ENCODE measurements at places on chromosomes 6 and 20. TPM values are rescaled to one million over a fixed set of nuclear protein-coding genes. Genes with fewer than 3 reads are reported as not detected.
A peak's percentile ranks its signal among the peaks of the same experiment; 100 is the strongest.

The OTOR gene
- total RNA-seq, result not detected

- DNase-seq, result no peak
- H3K27ac ChIP-seq, result no peak overlapping the region
- no peaks in the 10 kb centered on the region for H3K36me3 ChIP-seq
- H3K27me3 ChIP-seq, result no peaks in the 10 kb centered on the region
- no peak overlapping the region for H3K4me3 ChIP-seq
Observed at GRCh38 chr6:2752477-2753109, 1.9 kb upstream of the MYLK4 start.

DNA sequence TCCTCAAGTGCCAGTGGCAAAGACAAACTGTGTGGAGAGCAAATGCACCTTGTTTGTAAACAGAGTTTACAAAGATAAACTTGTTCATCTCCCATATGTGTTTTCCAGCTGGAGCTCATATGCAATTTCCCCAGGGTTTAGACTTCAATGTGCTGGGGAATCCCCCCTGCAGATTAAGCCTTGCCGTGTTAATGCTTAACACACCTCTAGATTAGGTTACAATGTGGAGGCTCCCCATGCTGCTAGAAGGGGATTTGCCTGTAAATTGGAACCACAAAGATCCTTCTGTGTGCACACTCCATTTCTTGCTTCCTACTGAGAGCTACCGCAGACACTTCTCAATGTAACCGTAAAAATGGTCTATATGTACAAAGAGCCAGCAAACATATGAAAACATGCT lies 263.1 kb downstream of the TBX18 start:
- no peak for DNase-seq
- H3K4me1 ChIP-seq, result no peaks in the 10 kb centered on the region
- H3K36me3 ChIP-seq, result no peaks in the 10 kb centered on the region
- no peak overlapping the region for H3K27ac ChIP-seq

DNA sequence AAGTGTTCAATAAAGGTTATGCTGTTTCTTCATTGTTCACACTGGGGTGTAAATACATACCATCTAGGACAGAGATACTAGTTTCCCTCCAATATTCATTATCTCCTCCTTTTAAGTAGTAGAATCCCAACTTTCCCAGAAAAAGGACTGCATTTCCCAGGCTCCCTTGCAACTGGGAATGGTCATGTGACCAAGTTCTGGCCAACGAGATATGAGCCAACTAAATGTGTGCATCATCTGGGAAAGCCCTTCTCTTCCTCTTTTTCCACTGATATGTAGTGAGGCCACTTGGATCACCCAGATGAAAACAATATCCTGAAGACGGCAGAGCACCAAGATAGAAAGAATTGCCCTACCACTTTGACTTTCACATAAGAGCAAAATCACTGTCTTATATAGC lies 97.9 kb upstream of the PTPRT start:
- no peaks in the 10 kb centered on the region for H3K36me3 ChIP-seq
- H3K27ac ChIP-seq, result no peak overlapping the region
- no peak for DNase-seq

- H3K4me3 ChIP-seq, result peak overlapping the region; percentile 74
- peak overlapping the region; percentile 10 for H3K27ac ChIP-seq
- peaks cover 2% of the 10 kb centered on the region for H3K4me1 ChIP-seq
Observed at GRCh38 chr6:56955171-56956155, 556 bp downstream of the BEND6 start.

DNA sequence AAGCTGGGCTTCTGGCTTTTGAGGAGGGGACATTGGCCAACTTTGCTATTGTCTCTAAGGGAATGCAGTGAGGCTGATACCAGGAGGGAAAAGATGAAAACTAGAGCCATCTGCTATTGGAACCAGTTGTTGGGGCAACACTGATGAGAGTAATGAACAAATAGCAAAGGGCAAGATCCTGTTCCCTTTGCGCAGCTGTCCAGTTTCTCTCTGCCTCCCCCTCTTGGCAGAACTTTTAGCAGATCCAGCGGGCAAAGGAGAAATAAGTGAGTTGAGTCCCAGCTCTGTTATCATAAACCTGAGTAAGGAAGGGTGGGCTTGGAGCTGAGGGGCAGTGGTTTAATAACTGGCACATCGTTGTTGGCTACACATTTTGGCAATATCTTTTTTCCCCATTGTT lies 126.8 kb downstream of the AKAP7 start:
- H3K27me3 ChIP-seq, result no peaks in the 10 kb centered on the region
- DNase-seq, result no peak
- no peak overlapping the region for H3K27ac ChIP-seq
- no peaks in the 10 kb centered on the region for H3K36me3 ChIP-seq

GRCh38 chr6:37576336-37576737 lies 76.6 kb upstream of the CCDC167 start:
- no peaks in the 10 kb centered on the region for H3K27me3 ChIP-seq

The ID1 gene
- 92.0 TPM for total RNA-seq

The AVP gene
- not detected for total RNA-seq

The CLPSL2 gene
- not detected for total RNA-seq

All from glutamatergic neuron (in vitro differentiated cells).